ENCODE measurements at places on chromosomes 4 and X. TPM values are rescaled to one million over a fixed set of nuclear protein-coding genes. Genes with fewer than 3 reads are reported as not detected.

CLCN4 gene
- total RNA-seq, result 2.6 TPM

DNAAF6 gene
- not detected for total RNA-seq

DNA sequence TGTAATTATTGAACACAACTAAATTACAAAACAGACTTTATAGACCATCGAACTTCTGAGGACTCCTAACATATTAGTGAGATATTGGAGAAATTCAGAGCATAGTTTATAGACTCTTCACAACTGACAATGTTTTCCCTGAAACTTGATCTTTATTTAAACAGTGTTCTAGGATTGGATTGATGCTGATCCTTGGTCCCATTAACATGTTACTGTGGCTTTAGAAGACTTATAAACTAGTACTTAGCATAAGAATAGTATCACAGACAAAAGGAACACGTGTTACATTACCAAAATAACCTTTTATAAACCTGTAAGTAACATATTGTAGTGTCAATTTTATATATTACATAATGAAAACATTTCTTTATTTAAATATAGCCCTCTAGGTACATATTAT, 689.6 kb downstream of the CCSER1 start:
- no peak overlapping the region for H3K27ac ChIP-seq
- no peak overlapping the region for H3K4me3 ChIP-seq
- H3K4me1 ChIP-seq, result no peaks in the 10 kb centered on the region
- DNase-seq, result no peak
- no peaks in the 10 kb centered on the region for H3K27me3 ChIP-seq

DNA sequence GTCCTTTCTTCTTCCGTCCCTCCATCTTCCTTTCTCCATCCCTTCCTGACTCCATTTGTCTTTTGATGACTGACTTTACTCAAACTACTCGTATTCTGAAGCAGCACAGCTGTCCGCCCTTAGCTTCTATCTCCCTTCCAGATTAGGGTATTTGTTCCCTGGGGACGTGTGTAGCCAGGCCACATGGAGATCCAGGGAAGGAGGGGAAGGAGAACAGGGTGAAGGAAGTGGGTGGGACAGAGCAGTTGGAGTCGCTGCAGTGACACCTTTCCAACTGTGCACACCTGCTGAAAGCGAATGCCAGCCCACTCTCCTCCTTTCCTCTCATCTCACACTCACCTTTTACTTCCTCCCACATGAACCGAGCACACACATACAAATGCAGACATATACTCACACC, 323.8 kb downstream of the DCTD start:
- no peaks in the 10 kb centered on the region for H3K4me1 ChIP-seq
- no peak overlapping the region for H3K27ac ChIP-seq
- H3K36me3 ChIP-seq, result no peaks in the 10 kb centered on the region
- H3K27me3 ChIP-seq, result no peaks in the 10 kb centered on the region
- DNase-seq, result no peak
- H3K4me3 ChIP-seq, result no peak overlapping the region

DNA sequence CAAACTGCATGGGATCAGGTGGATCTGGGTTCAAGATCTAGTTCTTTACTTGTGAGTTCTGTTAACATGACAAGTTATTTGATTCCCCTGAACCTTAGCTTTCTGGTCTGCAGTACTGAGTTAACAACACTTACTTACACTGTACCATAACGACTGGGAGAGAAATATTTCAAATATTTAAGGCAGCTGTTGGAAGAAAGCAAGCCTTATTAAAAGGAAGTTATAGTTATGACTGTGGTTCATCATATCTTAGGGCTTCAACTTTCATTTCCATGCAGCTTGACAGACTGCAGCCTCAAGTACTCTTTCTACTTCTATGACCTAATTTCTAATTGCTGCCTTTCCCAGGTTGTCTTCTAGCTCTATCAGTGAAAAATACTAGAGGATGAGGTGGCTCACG, 40.0 kb upstream of the PDGFRA start:
- H3K4me1 ChIP-seq, result no peaks in the 10 kb centered on the region
- H3K4me3 ChIP-seq, result no peak overlapping the region
- no peaks in the 10 kb centered on the region for H3K36me3 ChIP-seq
- DNase-seq, result no peak
- no peaks in the 10 kb centered on the region for H3K27me3 ChIP-seq

GRCh38 chrX:45353456-45353855, 152.8 kb upstream of the DIPK2B start:
- no peak overlapping the region for H3K27ac ChIP-seq
- H3K36me3 ChIP-seq, result no peaks in the 10 kb centered on the region
- H3K27me3 ChIP-seq, result no peaks in the 10 kb centered on the region
- DNase-seq, result no peak
- no peak overlapping the region for H3K4me3 ChIP-seq

GRCh38 chr4:136863756-136864155, 668.5 kb downstream of the PCDH18 start:
- no peak overlapping the region for H3K4me3 ChIP-seq
- H3K27ac ChIP-seq, result no peak overlapping the region
- no peak for DNase-seq
- no peaks in the 10 kb centered on the region for H3K4me1 ChIP-seq

DNA sequence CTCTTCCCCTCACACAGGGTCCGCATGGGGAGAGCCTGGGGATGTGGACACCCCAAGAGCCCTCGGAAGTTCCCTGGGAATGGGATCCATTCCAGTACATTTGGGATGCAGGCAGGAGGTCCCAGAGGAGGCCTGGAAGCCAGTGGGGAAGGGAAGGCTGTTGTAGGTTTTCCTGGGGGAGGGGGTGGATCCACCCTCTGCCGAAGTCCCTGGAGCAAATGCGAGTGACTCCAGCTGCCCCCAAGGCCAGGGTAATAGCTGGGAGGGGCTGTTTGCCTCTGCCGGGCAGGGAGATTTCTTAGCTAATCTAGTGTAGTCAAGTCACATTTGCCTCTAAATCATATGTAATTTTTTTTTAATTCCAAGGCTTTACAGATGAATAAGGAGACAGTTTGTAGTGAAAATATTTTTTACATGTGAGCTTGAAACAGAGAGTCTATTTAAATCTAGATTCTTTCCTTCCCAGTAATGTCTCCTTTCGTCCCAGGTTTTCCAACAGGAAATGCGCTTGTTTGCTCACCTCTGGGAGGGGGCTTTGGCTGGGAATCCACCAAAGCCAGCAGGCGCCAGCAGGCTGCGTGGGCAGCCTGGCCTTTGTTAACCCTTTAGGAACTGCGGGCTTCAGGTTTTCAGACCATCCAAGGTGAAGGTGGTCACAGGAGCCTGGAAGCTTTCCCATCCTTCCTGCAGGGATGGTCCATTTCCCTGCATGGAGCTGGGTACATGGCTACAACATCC, 26.8 kb downstream of the SH3TC1 start:
- H3K27ac ChIP-seq, result no peak overlapping the region
- no peaks in the 10 kb centered on the region for H3K27me3 ChIP-seq
- peaks cover 6% of the 10 kb centered on the region for H3K36me3 ChIP-seq
- no peak for DNase-seq
- peaks cover 29% of the 10 kb centered on the region for H3K4me1 ChIP-seq
- no peak overlapping the region for H3K4me3 ChIP-seq

DNA sequence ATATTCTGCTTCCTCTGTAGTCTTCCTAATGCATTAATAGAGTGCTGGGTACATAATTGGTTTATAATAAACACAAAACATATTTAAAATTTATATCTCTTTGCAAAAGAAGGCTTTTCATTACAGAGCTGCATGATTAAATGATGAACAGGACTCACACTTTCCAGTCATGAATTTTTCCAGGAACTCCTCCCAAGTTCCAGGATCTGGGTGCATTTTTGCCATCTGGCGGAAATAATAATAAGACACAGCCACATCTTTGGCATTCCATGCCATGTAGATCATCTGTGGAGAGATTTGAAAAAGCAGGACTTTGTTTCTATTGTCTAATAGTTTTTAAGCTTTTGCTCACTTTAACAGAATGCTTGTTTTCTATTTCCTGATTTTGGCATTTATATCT, 40.2 kb upstream of the SULT1B1 start:
- H3K27me3 ChIP-seq, result no peaks in the 10 kb centered on the region
- no peaks in the 10 kb centered on the region for H3K36me3 ChIP-seq
- no peak overlapping the region for H3K27ac ChIP-seq
- no peak overlapping the region for H3K4me3 ChIP-seq

COL4A5 gene
- 52.3 TPM for total RNA-seq

DNA sequence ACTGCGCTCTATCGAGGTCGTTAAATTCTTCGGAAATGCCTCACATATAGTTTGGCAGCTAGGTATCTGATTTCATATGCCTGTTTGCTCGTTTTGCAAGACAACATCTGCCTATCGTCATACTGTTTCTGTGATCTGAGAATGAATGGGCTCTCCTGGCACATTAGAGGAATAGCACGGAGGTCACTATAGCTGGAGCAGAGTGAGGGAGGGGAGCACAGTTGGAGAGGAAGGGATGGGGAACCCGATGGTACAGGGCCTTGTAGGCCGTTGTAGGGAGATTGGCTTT, 552 bp downstream of the IKBKG start:
- no peak for DNase-seq
- peak overlapping the region; percentile 92 for H3K27ac ChIP-seq
- peak overlapping the region; percentile 67 for H3K4me3 ChIP-seq
- no peaks in the 10 kb centered on the region for H3K27me3 ChIP-seq
- H3K36me3 ChIP-seq, result peaks cover 3% of the 10 kb centered on the region
- peaks cover 30% of the 10 kb centered on the region for H3K4me1 ChIP-seq

DNA sequence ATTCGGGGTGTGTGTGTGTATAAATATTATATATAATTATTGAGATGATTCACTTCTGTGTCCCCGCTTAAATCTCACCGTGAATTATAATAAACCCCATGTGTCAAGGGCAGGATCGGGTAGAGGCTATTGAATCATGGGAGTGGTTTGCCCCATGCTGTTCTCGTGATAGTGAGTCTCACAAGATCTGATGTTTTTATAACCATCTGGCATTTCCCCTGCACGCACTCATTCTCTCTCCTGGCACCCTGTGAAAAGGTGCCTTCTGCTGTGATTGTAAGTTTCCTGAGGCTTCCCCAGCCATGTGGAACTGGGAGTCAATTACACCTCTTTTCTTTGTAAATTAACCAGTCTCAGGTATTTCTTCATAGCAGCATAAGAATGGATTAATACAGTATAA, 851.4 kb upstream of the AGA start:
- H3K4me3 ChIP-seq, result no peak overlapping the region
- H3K4me1 ChIP-seq, result no peaks in the 10 kb centered on the region
- DNase-seq, result no peak
- H3K36me3 ChIP-seq, result no peaks in the 10 kb centered on the region

DNA sequence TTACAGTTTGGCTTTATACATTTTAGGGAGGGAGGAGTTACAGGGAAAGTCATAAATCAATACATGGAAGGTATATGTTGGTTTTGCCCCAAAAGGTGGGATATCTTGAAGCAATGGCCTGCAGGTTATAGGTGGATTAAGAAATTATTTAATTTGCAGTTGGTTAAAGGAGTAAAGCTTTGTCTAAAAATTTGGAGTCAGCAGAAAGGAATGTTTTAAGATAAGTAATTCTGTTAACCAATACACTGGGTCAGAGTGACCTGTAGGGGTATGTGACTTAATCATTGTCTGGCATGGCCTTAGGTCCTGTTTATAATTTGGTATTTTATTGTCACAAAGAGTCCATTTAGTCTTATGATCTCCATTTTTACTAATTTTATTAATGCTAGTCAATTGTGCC, 115.0 kb downstream of the AGTR2 start:
- DNase-seq, result no peak
- H3K4me1 ChIP-seq, result no peaks in the 10 kb centered on the region
- no peaks in the 10 kb centered on the region for H3K27me3 ChIP-seq
- no peak overlapping the region for H3K27ac ChIP-seq
- no peak overlapping the region for H3K4me3 ChIP-seq
- no peaks in the 10 kb centered on the region for H3K36me3 ChIP-seq

PHOX2B gene
- not detected for total RNA-seq

DNA sequence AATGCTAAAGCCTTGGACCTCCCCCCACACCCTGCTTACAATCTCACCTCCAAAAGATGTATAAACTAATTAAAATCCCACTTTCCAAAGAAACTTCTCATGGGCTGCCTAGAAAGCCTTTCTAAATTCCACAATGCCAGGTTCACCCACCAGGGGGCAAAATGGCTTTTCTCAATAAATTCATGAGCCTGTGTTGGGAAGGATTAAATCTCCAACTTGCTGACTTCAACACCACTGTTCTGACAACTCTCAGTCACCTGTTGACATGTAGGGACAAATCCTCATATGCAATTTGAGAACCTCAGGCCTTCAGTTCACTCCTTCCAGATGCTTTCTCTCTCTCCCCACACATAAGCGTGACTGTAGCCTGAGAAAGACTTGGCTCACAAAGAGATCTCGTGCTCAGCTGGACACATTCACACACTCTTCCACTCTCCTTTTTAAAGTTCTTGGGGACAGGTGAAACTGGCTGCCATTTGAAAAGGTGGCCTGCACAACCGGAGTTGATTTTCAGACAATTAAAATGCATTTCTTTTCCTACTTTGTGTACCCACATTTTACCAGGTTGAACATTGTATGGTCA, 88.6 kb upstream of the PRPS2 start:
- DNase-seq, result no peak
- H3K27ac ChIP-seq, result no peak overlapping the region
- H3K36me3 ChIP-seq, result no peaks in the 10 kb centered on the region
- no peaks in the 10 kb centered on the region for H3K27me3 ChIP-seq
- no peaks in the 10 kb centered on the region for H3K4me1 ChIP-seq

- H3K27ac ChIP-seq, result no peak overlapping the region
- no peaks in the 10 kb centered on the region for H3K27me3 ChIP-seq
- no peaks in the 10 kb centered on the region for H3K36me3 ChIP-seq
- no peak for DNase-seq
- no peak overlapping the region for H3K4me3 ChIP-seq
- no peaks in the 10 kb centered on the region for H3K4me1 ChIP-seq
Measured at GRCh38 chr4:155734065-155734464, 24.8 kb upstream of the GUCY1B1 start.

DNA sequence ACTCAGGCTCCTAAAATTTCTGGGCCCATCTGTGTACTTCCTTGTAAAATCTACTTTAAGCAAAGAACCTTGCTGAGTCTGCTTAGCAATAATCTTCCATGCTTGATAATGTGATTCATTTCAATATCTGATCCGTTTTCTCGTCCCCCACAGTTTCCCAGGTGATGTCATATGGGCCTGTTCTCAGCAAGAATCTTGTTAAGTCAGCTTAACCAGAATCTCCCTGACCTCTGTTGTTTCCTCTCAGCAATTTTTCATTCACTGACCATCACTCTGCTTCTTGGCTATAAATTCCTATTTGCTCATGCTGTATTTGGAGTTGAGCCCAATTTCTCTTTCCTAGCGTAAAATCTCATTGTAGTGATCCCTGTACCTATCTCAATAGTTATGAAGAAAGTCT, 13.9 kb downstream of the CSN2 start:
- DNase-seq, result no peak
- H3K27ac ChIP-seq, result no peak overlapping the region
- no peaks in the 10 kb centered on the region for H3K36me3 ChIP-seq
- no peak overlapping the region for H3K4me3 ChIP-seq

- no peaks in the 10 kb centered on the region for H3K36me3 ChIP-seq
- no peak overlapping the region for H3K4me3 ChIP-seq
Measured at GRCh38 chr4:180766045-180766444, 1477.2 kb upstream of the TENM3 start.

GRCh38 chrX:51862920-51863319, 30.5 kb upstream of the MAGED1 start:
- H3K4me3 ChIP-seq, result no peak overlapping the region
- no peaks in the 10 kb centered on the region for H3K36me3 ChIP-seq
- no peak for DNase-seq
- no peaks in the 10 kb centered on the region for H3K27me3 ChIP-seq

KLB gene
- total RNA-seq, result 0.64 TPM
